ENCODE measurements at places on chromosomes 7 and 10.

DNA sequence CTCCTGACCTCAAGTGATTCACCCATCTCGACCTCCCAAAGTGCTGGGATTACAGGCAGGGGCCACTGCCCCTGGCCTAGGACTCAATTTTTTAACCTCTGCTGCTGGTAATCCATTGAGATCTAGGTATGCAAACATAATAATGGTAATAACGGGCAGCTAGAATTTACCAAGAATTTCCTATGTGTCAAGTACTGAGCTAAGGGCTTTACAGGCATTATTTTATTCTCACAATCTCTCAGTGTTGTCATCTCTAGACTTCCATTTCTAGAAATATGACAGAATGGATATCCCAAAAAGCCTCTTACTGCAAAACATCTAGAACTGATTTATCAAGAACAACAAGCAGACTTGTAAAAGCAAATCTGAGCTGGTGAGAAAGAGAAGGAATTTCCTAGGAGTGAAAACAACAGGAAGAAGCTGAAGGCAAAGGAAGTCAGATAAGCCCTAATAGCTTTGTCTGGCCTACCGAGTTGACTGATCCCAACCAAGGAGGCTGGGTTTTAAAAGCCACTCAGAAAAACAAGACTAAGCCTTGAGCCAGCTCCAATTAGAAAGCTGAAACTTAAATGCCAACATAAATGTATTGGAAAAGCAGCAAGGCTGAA is 70.6 kb downstream of the CCDC71L start:
- DNase-seq, result no peak

- peak; percentile 98 for DNase-seq
Observed at GRCh38 chr10:72254813-72255568, 18.7 kb upstream of the DDIT4 start.

GRCh38 chr10:42992957-42993390 is 83.9 kb upstream of the RET start:
- DNase-seq, result no peak

- DNase-seq, result no peak
Observed at GRCh38 chr7:41459623-41460261, 243.1 kb downstream of the INHBA start.

- no peak for DNase-seq
Observed at GRCh38 chr7:117839507-117839906, 33.7 kb downstream of the CTTNBP2 start.

DNA sequence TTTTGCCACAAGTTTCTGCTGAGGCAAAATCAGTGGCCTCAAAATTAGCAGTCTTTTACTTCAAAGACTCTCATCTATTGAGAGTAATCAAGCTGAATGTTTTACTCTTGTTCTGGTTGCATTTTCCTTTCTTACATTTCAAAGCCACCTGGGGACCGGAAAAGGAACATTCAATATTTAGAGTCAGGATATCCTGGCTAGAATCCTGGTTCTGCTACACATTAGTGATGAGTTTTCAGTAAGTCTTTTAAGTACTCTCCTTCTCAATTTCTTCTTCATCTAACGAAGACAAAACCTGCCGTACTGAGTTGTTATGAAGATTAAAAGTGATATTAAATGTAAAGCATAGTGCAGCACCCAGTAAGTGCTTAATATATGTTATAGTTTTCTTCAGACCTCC is 52.5 kb downstream of the LAMB4 start:
- DNase-seq, result no peak

GRCh38 chr7:30321089-30321881 is 36.9 kb downstream of the ZNRF2 start:
- no peak for DNase-seq

- DNase-seq, result peak; percentile 46
Observed at GRCh38 chr10:50991456-50992355, 82.6 kb upstream of the PRKG1 start.

GRCh38 chr10:6053303-6053702 is 8.9 kb downstream of the IL2RA start:
- DNase-seq, result no peak

- DNase-seq, result no peak
Observed at GRCh38 chr10:1575481-1576244, 161.7 kb downstream of the ADARB2 start.

DNA sequence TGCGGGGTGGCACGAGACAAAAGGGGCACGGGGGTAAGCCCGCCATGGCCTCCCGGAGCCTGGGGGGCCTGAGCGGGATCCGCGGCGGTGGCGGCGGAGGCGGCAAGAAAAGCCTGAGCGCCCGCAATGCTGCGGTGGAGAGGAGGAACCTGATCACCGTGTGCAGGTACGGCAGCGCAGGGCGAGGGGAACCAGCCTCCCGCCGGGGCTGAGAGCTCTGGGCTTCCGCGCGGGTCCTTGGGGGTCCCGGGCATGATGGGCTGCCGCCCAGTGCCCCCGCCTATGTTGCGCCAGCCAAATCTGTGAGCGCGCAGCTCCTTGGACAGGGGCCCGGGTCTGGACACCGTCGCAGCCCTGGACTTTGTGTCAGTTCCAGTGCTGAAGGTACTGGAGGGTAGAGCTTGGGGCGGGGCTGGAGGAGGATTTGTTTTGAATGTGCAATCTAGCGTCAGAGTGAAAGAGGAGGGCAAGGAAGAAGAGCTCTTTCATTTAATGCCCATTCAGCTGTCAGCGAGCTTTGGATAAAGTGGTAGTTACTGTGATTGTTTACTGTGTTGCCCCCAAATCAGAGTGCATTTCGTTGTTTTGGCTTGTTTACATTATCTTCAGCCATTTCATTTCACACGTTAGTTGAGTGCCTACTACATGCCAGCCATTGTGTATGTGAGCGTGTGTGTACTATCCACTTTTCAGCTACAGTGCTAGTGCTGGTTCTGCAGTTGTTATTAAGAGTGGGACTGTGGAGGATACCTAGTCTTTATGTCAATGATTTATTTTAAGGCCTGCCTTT is 777 bp downstream of the RUNDC3B start:
- peak; percentile 81 for DNase-seq

DNA sequence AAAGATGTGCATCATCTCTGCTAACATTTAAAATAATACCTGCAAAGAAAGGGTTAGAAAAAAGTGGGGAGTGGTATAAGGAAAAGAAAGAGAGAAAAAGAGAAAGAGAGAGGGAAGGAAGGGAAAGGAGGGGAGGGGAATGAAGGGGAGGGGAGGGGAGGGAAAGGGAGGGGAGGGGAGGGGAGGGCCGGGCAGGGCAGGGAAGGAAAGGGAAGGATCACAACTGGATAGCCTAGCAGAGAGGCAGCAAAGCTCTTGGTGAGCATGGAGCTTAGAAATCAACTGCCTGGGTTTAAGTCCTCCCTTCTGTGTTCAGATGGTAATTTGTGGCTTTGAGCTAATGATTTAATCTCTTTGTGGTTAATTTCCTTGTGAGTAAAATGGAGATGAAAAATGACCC is 5.4 kb upstream of the FAM237B start:
- no peak for DNase-seq

GRCh38 chr7:25444991-25445390 is 216.7 kb upstream of the NPVF start:
- DNase-seq, result no peak

GRCh38 chr7:5477723-5478531 is 54.3 kb upstream of the TNRC18 start:
- peak; percentile 65 for DNase-seq

- DNase-seq, result peak; percentile 5
Observed at GRCh38 chr7:135976312-135977006, 700 bp downstream of the MTPN start.

DNA sequence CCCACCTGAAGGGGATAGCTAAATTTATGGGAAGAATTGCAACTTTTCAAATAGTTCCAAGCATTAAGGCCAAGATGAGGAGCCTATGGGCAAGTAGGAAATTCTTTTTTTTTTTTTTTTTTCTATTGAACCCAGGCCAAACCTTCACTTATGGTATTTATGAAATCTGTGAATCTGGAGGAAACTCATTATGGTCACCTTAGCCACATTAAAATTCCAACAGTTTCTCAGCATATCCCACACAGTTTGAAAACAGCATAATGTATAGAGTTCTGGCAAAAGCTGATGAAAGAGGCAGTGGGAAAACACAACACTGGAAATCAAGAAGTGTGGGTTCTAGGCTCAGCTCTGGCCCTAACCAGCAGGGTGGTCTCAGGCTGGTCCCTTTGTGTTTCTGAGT is 236.9 kb downstream of the PTEN start:
- no peak for DNase-seq

DNA sequence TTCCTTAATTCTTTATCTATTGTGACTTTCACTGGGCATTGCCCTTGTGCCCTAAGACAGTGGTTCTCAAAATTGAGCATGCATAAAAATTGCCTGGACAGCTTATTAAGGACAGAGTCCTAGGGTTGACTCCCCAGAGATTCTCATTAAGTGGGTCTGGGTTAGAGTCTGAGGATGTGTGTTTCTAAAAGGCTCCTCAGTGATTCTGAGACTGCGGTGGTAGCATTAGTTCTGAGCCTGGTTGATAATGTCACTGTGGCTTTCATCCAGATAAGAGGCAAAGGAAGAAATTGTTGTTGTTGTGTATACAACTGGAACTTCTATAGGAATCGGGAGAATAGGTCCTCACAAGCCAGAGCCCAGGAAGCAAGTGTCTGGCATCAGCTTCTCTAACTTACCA is 1.3 kb downstream of the IFIT2 start:
- peak; percentile 54 for DNase-seq

DNA sequence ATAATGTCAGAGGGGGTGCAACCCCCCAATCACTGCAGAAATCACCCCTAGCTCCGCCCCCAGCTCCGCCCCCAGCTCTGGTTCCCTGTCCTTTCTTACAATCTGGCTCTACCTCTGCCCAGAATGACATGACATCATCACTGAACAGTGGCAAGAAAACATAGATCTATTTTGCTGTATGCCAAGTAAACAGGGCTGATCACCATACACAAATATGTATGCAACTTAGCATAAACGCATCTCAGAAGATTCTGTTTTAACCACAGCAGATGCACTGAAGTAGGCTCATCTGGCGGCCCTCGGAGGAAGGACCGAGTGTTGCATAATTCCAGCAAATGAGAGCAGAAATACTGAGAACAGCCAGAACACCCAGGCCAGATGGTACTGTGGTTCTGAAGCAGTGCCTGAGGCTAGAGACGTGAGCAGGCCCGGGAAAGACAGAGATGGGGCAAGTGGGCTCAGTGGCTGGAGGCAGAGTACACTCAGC is 293.3 kb upstream of the KLF14 start:
- peak; percentile 61 for DNase-seq

DNA sequence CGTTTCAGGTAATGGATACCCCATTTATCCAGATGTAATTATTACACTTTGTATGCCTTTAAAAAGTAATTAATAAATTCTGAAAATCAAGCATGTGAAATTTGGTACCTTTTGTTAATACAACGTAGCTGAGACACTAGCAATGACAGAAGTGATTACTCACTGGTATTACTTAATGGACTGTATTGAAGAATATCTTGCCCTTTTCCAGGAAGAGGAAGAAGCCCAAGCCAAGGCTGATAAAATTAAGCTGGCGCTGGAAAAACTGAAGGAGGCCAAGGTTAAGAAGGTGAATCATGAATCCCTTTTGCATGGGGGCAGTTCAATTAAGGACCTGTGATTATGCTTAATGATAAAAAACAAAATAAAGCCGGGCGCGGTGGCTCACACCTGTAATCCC is 64.8 kb downstream of the APBB1IP start:
- no peak for DNase-seq

- no peak for DNase-seq
Observed at GRCh38 chr7:156594283-156595080, 46.1 kb upstream of the RNF32 start.

DNA sequence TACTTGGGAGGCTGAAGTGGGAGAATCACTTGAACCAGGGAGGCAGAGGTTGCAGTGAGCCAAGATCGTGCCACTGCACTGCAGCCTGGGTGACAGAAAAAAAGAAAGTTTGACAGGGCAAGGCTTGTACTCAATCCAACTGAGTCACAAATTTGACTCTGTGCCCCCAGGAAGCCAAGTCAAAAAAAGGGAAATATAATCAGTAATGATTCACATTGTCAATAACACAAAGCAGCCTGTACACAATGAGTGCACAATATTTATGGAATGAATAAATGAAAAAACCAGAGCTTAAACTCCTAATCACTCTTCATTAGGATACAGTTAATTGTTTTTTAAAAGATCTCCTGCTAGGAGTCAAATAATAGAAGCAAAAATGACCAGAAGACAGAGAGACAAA is 6.4 kb downstream of the NAPEPLD start:
- no peak for DNase-seq

GRCh38 chr7:151208253-151208862 is 1.9 kb downstream of the H2BK1 start:
- no peak for DNase-seq

- DNase-seq, result no peak
Observed at GRCh38 chr7:55050281-55050680, 31.5 kb downstream of the EGFR start.

- peak; percentile 26 for DNase-seq
Observed at GRCh38 chr10:67306588-67307205, 380.9 kb downstream of the LRRTM3 start.

GRCh38 chr7:133109816-133110215 is 27.9 kb upstream of the CHCHD3 start:
- no peak for DNase-seq

DNA sequence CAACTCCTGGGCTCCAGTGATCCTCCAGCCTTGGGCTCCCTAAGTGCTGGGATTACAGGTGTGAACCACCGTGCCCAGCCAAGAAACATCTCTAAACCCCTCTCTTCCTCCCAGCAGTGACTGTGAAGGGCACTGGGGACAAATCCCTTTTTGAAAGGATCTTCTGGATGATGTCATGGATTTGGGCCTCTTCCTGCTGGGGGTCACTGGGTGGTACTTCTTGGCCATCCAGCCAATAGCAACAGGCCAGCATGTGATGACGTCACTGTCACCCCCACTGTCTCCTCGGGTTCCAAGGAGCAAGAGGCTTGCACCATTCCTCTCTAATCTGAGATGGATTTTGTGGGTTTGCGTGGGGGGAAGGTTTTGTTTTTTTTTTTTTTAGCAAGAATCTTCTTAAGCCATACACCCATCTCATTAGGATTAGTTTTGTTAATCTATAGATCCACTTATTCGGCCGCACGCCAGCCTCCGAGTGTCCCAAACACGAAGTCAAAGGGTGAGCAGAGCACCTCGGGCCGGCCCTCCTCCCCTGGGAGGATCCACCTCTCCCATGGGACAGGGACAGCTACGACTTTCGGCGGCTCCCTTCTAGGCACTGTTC is 29.4 kb upstream of the TNRC18 start:
- DNase-seq, result peak; percentile 47

- no peak for DNase-seq
Observed at GRCh38 chr10:117137911-117138642, at the start of gene VAX1. TSS of gene VAX1 (minus strand) at chr10:117138270. CDS start at chr10:117138056, 214 bp downstream.

DNA sequence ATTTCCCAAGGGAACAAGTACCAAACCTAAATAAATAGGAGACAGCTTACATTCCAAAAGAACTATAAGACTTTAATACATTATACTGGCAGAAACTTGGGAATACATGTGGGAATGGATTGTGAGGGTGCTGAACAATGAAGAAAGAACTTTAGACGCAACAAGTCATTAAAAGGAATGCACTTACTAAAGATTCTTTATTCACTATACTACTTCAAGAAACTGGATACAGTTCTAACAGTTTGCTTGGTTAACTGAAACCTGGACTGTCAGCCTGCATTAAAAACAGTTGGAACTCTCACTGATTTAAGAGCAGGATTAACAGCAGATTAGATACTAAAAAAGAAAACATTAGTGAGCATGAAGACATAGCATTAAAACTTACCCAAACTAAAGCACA is 12.0 kb downstream of the CACUL1 start:
- DNase-seq, result no peak

Measured in cerebellar cortex (tissue), 1 donor.